ENCODE measurements at places on chromosomes 6 and 20.
A peak's percentile ranks its signal among the peaks of the same experiment; 100 is the strongest.

DNA sequence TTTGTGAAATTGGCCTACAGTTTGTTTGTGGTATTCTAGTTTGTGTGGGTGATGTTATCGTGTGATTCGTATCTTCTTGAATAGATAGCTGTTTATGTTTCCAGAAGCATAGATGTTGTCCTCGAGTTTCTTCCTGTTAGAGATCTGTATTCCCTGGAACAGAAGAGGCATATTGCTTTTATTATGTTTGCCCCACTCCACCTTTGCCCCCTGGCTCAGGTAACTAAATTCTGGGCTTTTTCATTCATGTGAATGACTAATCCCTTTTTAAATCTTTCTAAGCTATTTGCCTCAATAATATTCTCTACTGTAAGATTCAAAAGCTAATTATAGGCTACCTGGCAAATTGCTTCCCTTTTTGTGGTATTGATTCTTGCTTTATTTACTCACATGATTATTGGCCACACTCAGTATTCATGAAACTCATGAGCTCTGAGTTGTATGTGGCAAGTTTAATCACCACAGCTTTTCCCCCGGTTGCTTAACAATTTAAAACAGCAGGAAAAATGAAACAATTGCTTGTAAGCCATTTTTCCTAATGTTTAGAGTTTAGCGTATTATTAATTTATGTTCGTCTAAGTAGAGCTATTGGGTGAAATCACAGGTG lies 12.6 kb downstream of the RNF217 start:
- DNase-seq = no peak

- DNase-seq = no peak
Observed at GRCh38 chr6:131687022-131687421, 14.2 kb downstream of the OR2A4 start.

- DNase-seq = no peak
Observed at GRCh38 chr6:53038141-53038540, 27.1 kb upstream of the FBXO9 start.

- DNase-seq = no peak
Observed at GRCh38 chr6:105817370-105817769, 268.8 kb upstream of the PRDM1 start.

DNA sequence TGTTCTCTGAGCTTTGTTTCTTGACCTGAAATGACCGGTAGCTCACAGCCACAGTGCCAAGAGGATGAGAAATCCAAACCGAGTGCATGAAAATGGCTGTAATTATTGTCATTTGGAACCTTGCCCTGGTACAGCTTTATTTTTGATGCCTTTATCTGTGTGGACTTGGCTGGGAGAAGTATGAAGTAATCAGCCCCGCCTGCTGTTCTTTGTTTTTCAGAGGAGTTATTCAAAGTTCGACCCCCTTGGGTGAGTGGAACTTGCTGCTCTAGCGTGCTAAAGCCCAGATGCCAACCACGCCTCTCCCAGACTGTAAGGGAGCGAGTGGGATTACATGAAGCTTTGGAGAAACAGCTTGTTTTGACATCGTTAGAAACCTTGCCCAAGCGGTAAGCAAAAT lies 48.3 kb downstream of the ECT2L start:
- DNase-seq = no peak

DNA sequence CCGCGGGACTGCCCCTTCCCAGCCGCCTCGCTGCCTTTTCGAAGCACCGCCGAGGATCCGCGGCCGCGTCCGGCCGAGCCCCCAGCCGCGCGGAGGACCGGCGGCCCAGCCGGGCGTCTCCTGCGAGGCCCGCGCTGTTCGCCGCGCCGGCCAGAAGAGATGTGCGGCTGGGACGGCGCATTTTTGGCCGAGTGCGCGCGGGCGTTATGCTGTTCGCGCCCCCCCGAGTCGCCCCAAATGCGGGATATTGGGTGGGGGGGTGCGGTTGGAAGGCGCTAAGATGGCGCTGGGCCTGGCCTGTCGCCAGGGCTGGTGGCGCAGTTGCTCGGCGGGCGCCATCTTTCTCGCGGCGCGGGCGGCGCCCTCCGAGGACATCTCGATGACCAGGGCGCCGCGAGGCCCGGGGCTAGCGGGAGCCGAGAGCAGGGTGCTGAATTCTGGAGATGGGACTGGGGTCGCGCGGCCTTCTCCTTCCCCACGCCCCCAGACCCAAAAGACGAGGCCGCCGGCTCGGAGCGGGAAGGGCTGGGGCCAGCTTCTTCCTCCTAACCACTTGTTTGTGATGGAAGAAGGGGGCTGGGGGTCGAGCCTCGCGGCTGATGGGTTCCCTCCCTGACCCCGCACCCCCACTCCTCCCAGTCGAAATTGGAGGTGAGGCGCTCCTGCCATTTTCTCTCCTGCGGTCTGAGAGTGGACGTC lies 1.5 kb downstream of the BICRAL start:
- peak; percentile 85 for DNase-seq

DNA sequence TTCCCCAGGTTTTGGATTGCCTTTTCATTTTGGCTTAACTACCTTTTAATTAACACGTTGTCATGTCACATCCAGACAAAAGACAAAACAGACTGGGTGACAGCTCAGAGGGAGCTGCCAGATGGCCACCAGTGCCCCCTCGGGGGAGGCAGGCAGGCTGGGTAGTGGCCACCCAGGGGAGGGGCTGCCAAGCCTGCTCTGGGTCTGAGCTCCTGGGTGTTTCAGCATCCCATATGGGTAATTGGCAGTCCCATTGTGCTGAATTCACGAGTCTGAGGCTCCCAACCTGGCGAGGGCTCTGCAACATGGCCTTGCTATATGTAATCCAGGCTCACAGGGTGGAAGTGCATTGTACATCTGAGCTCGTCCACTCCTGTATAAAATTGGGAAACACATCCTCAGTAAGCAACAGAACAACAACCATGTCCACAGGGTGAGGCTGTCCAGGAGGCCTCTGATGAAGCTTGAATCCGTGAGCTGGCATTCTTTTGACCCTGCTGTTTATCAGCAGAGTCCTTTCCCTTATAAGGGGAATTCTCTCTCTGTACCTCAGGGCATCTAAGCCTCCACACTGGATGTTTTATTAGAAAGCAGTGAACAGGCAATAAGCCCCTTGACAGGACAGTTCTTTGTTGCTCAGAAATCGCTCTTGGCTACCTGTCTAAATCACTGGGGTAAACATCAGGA lies 111.7 kb upstream of the SLC22A23 start:
- DNase-seq = no peak

DNA sequence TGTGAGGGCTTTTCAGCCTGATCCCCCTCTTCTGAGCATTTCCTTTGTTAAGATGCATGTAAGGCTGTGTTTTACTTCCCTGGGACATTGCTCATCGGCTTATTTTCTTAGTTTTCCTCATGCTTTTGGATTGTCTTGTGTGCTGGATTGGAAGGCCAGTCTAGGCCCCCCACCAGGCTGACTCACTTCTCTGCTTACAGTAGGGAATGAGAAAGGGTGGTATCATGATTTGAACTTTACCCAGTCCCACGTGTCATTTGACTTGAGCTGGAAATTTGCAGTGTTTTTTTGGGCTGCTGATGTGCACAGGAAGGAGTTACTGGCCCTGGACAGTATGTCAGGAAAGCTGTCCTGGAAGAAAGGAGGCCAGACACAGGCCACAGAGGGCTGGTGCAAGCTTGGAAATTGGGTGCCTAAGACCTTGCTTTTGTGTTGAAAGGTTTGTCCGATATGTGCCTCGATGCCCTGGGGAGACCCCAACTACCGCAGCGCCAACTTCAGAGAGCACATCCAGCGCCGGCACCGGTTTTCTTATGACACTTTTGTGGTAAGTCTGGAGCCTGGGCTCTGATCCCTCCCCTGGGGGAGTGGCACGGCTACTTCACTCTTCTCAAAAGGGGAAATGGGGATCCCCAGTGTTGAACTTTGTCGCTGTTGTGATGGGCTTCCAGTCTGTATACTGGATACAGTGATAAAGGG lies 12.8 kb downstream of the RNF114 start:
- DNase-seq = no peak

DNA sequence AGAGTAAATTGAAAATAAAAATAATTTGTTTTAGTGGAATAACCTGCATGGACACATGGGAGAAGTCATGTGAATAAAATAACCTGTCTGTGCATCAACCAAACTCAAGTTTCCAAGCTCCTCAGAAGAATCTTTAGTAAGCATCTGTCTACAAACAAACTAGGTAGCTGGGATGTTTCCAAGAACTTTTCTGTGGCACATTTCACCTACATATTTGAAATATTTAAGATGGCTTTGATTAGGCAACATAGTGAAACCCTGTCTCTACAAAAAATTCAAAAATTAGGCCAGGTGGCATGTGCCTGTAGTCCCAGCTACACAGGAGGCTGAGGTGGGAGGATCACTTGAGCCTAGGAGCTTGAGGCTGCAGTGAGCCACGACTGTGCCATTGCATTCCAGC lies 168.2 kb downstream of the DST start:
- DNase-seq = no peak

- DNase-seq = no peak
Observed at GRCh38 chr6:90414352-90414751, 117.7 kb upstream of the BACH2 start.

DNA sequence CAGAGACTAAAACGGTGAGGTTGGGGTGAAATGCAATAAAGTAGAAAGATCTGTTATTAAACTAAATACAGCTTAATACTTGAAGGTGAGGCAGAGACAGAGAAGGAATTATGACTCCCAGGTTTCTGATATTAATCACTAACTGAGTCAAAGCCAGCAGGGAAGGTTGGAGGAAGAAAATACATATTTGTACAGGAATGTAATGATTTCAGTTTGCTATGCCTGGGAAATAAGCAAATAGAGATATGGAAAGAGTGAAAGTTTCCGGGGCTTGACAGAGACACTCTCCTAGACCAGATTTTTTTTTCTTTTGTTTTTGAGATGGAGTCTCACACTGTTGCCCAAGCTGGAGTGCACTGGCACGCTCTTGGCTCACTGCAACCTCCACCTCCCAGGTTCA lies 76.8 kb downstream of the PTPRK start:
- no peak for DNase-seq

GRCh38 chr20:23962272-23962671 lies 26.3 kb downstream of the GGTLC1 start:
- DNase-seq = no peak

DNA sequence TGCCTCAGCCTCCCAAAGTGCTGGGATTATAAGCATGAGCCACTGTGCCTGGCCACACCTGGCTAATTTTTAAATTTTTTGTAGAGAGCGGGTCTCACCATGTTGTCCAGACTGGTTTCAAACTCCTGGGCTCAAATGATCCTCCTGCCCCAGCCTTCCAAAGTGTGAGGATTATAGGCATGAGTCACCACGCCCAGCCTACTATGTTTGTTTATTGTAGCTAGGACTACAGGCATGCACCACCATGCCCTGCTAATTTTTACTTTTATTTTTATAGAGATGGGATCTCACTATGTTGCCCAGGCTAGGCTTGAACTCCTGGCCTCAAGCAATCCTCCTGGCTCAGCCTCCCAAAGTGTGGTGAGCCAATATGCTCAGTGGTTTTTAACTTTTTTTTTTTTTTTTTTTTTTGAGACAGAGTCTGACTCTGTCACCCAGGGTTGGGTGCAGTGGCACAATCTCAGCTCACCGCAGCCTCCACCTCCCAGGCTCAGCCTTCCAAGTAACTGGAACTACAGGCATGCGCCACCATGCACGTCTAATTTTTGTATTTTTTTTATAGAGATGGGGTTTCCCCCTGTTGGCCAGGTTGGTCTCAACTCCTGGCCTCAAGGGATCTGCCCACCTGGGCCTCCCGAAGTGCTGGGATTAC lies 12.0 kb upstream of the DDX43 start:
- DNase-seq = no peak

GRCh38 chr6:96762599-96762998 lies 74.7 kb downstream of the GPR63 start:
- no peak for DNase-seq

DNA sequence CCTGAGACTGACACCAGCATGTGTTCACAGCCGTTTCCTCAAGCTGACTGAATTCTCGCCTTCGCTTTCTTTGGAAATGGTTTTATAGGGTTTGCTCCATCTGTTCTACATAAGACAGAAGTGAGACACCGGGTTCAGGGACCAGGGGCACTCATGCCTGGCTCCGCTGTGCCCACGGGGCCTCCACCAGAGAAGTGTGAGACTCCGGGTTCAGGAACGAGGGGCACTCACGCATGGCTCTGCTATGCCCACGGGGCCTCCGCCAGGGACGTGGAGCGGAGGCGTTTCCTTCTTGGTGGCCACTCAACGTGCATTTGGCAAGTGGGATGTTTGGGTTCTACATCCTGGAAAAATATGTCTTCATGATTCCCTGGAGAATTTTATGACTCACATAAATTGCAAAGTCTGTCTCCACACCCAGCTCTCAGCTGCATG lies 106.6 kb downstream of the RNASET2 start:
- no peak for DNase-seq

GRCh38 chr6:11922901-11923300 lies 89.2 kb upstream of the HIVEP1 start:
- DNase-seq = no peak

DNA sequence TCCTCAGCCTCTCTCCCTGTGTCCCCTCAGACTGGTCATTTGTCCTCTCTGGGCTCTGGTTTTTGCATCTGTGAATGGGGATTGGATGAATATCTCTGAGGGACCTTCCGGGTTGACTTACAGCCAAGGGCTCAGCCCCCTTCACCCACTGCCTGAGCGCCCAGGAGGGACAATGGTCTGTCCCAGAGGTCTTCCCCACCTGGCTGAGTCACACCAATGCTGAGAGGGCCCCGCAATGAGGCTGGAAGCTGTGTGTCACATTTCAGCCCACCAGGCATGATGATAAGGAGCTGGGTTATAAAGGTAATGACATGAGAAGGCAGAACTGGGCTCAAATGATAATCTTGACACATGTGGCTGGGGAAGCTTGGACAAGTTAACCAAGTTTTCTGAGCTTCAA lies 70.5 kb downstream of the TOX2 start:
- DNase-seq = no peak

GRCh38 chr20:59483481-59483880 lies 120.9 kb upstream of the PHACTR3 start:
- DNase-seq = no peak

DNA sequence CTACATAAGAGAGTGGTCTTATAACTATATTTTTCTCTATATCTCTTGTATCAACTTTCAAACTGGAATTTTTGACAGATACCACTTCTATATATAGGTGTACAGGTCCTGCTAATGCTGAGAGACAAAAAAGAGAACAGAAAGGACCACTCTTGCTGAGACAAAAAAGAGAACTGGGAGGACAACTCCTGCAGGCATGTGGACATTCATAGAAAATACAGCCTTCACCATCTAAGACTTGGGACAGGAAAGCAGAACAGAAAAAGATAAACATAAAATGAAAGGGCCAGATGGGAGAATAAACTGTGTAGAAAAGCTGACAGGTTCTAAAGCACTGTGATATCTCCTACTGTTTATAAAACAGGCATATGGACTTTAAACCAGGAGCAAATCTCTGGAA lies 541.0 kb upstream of the ADGRB3 start:
- DNase-seq = no peak

- DNase-seq = no peak
Observed at GRCh38 chr6:119162134-119162775, 83.8 kb upstream of the FAM184A start.

- DNase-seq = peak; percentile 34
Observed at GRCh38 chr20:45306431-45306982, at the start of gene RBPJL. Gene RBPJL (plus strand): TSS chr20:45306840. CDS start chr20:45306923, 83 bp downstream.

GRCh38 chr6:148599967-148600426 lies 146.8 kb upstream of the UST start:
- no peak for DNase-seq

GRCh38 chr20:10042086-10042485 lies 7.3 kb downstream of the ANKEF1 start:
- DNase-seq = no peak
